ENCODE measurements at places on chromosomes 3 and 15.
A peak's percentile ranks its signal among the peaks of the same experiment; 100 is the strongest.

DNA sequence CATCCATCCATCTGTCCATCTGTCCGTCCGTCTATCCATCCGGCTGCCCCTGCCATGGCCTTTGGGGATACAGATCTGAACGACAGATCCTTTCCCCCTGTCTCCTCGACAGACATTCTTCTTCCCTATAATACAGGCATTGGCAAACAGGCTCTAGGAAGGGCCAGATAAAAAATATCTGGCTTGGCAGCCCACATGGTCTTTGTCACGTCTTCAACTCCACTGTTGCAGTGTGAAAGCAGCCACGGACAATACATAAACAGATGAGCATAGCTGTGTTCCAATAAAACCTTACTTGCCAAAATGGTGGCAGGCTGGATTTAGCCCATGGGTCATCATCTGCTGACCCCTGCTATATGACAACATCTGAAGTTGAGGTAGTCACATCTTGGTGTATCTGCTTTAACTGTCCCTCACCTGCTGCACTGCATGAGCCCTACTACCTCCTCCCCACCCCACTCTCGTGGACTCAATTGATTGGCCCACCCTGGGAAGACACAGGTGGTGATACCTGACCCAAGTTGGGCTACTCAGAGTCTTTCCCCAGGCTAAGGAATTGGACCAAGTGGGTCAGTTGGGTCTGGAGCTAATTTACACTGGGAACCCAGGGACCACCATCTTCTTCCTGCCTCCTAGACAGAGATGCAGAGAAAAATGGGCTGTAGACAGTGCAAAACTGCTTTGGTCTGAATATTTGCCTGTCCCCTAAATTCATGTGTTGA lies 128.4 kb upstream of the SMAD3 start:
- no peak for DNase-seq

GRCh38 chr15:92053753-92054316 lies 200.3 kb downstream of the SLCO3A1 start:
- DNase-seq: no peak

- no peak for DNase-seq
Observed at GRCh38 chr15:94228611-94229010, 2.8 kb upstream of the MCTP2 start.

- DNase-seq: no peak
Observed at GRCh38 chr3:171231361-171231760, 204.8 kb upstream of the SLC2A2 start.

GRCh38 chr3:11452312-11452711 lies 180.1 kb downstream of the ATG7 start:
- no peak for DNase-seq

- DNase-seq: no peak
Observed at GRCh38 chr3:122510878-122511535, 3.7 kb downstream of the KPNA1 start.

DNA sequence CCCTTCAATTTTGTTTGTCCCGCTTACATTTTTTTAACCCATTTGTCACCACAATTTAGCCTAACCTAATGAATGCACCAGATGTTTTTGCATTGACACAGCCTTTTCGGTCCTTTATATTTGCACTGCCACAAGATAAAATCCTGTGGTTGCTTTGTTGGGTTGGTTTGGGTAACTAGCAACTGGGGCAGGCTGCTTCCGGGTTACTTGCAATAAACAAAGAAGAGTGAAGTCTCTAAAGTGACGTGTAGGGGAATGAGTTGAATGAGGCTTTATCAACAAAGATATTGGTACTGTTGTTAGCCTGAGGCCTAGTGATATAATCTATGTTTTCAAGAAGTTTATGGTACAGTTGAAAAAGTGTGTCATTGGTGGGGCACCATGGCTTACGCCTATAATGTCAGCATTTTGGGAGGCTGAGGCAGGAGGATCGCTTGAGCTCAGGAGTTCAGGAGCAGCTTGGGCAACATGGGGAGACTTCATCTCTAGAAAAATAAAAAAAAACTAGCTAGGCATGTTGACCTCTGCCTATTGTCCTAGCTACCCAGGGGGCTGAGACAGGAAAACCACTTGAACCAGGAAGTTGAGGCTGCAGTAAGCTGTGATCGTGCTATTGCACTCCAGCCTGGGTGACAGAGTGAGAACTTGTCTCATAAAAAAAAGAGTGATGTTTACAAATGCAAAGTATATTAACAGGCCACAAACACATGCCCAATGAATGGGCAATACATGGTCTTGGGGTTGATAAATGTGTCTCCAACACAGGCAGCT lies 121.8 kb downstream of the OXSM start:
- DNase-seq: no peak

- DNase-seq: peak; percentile 64
Observed at GRCh38 chr15:48250640-48251076, 44.6 kb downstream of the SLC12A1 start.

DNA sequence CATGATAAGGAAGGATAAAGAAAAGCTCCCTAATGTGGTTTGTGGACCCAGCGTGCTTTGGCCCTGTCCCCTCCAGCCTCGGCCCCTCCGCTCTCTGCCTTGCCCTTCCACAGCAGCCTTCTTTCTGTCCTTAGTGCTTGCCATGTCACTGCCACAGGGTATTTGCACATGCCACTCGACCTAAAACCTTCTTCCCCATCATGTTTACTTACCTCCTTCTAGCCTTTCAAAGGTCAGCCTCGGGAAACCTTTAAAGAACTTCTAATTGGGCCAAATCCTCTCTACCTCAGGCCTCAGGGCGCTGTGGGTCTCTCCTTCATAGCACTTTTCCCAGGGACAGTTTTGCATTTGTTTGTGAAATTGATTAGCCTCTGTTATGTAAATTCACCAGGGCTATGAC lies 73.0 kb downstream of the SCN11A start:
- no peak for DNase-seq

DNA sequence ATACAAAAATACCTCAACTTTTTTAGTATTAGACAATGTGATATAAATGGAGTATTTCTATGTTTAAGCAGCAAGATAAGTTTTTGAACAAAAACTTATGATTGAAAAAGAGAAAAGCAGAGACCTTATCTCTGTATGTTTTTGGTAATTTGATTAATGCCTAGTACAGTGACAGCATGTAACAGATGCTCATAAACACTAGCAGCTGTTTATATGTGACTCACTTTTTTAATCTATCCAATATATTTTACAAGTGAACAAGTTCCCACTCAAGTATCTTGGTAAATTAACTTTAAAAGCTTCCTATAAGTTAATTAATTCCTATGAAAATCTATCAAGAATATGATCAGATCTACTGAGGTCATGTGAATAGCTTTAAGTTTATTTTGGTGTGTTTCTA lies 55.1 kb downstream of the NGLY1 start:
- DNase-seq: no peak

- DNase-seq: no peak
Observed at GRCh38 chr15:80550219-80550907, 144.7 kb upstream of the ABHD17C start.
